Brain pericyte (primary cell): ENCODE measurements at places on chromosomes 5 and 9.

- DNase-seq = no peak
Measured at GRCh38 chr9:72947984-72948465, 4.8 kb downstream of the ALDH1A1 start.

GRCh38 chr5:13745508-13745907 lies 199.0 kb downstream of the DNAH5 start:
- DNase-seq = no peak

- DNase-seq = no peak
Measured at GRCh38 chr9:37449862-37450632, 15.2 kb downstream of the ZBTB5 start.

GRCh38 chr9:35729101-35729500 lies 2.9 kb downstream of the TLN1 start:
- DNase-seq = no peak
